Naive thymus-derived CD4-positive, alpha-beta T cell (primary cell): ENCODE measurements at places on chromosomes 1 and 21. TPM values are rescaled to one million over a fixed set of nuclear protein-coding genes. Genes with fewer than 3 reads are reported as not detected.

GRCh38 chr1:178232108-178232507 lies 138.2 kb downstream of the RASAL2 start:
- H3K27me3 ChIP-seq = no peaks in the 10 kb centered on the region
- H3K4me1 ChIP-seq = no peaks in the 10 kb centered on the region
- H3K36me3 ChIP-seq = no peaks in the 10 kb centered on the region
- H3K4me3 ChIP-seq = no peak overlapping the region
- H3K27ac ChIP-seq = no peak overlapping the region

- H3K4me3 ChIP-seq = no peak overlapping the region
- no peak overlapping the region for H3K27ac ChIP-seq
- DNase-seq = no peak
- no peaks in the 10 kb centered on the region for H3K27me3 ChIP-seq
- H3K4me1 ChIP-seq = no peaks in the 10 kb centered on the region
These were observed 61.8 kb upstream of the IFNLR1 start for GRCh38 chr1:24248859-24249258.

DNA sequence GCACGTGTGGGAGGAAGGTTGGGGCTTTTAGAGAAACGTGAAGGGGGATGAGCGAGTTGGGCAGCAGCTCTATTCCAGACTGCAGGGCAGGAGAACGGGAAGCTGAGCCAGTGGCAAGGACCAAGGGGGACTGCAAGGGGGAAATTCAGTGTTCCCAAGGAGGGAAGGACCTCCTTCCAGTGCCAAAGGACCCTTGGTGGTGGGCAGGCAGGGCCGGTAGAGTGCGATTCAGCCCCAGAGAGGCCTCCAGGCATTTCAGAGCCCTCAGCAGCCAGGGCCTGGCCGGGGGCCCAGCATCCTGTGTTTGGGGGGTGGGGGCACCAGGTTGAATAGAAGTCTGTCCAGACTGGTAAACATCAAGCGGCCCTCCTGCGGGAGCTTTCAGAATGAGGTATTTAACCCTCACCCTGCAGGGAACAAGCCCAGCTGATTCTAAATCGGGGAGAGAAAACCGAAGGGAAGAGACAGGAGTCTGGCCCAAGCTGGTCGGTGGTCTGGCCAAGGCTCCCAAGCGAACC lies 2.3 kb downstream of the COL9A2 start:
- no peaks in the 10 kb centered on the region for H3K27me3 ChIP-seq
- H3K4me1 ChIP-seq = peaks cover 8% of the 10 kb centered on the region
- no peak overlapping the region for H3K27ac ChIP-seq
- no peak for DNase-seq

DNA sequence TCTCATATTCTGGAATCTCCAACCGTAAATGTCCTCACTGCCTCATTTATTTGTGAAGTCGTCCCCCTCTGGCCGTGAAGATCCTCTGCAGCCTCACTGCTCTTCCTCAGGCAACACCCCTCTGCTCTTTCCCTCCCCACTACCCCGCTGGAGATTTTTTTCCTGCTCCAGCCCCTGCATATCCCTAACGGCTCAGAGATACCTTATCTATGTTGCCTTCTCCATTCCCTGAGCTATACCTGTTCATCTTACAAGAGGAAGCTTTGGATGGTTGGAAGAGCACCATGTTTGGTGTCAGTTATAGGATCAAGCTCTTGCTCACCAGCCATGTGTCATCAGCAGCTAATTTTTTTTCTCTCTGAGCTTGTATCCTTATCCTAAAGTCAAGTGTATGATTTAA lies 26.4 kb downstream of the LRRC8B start:
- no peak overlapping the region for H3K27ac ChIP-seq
- no peak for DNase-seq
- H3K4me3 ChIP-seq = no peak overlapping the region
- peaks cover 18% of the 10 kb centered on the region for H3K4me1 ChIP-seq

DNA sequence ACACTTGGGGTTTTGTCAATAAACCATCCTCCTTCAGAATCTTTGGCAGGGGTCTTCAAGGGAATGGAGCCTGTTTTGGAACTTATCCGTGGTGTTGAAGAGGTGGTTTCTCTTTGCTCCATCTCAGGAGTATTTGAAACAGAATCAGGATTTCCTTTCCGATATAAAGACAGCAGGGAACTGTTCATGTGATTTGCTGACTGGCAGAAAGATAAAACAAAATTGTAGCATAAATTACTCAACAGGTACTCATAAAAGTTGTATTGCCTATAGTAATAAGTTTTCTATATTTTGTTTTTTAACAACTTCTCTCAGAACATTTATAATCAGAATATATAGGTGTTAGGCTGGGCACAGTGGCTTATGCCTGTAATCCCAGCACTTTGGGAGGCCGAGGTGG lies 21.9 kb downstream of the NVL start:
- H3K4me1 ChIP-seq = no peaks in the 10 kb centered on the region
- H3K36me3 ChIP-seq = peaks cover 5% of the 10 kb centered on the region
- no peak for DNase-seq
- no peaks in the 10 kb centered on the region for H3K27me3 ChIP-seq

DNA sequence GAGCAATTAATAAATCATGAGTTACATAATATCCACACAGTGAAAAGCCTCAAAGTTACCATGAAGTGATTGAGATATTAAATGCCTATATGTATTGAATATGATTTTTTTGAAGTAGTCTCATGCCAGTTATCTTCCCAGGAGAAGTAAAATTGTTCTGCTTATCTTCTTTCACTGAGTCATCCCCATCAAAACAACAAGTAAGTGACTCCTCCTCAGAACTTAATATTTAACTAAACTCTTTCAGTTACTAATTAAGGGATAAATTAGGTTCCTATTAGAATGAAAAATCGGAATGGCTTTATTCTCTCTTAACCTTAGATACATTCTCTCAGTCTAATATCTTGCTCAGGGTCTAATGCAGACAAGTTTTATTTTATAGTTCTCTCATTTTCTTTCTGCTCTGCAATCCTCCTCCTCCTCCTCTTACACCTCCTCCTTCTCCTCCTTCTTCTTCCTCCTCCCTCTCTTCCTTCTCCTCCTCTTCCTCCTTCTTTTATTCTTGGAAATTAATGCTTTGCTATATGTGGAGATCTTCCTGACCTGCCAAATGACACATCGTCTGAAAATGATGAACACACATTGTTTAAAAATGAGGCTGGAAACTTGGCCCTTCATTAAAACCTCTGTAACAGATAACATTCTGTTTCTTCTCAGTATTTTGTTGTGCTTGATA lies 110.9 kb downstream of the RUNX1 start:
- H3K27me3 ChIP-seq = no peaks in the 10 kb centered on the region
- H3K36me3 ChIP-seq = no peaks in the 10 kb centered on the region
- H3K27ac ChIP-seq = peak overlapping the region; percentile 17
- peaks cover 42% of the 10 kb centered on the region for H3K4me1 ChIP-seq
- no peak for DNase-seq

- H3K27ac ChIP-seq = no peak overlapping the region
- H3K4me1 ChIP-seq = no peaks in the 10 kb centered on the region
- no peak overlapping the region for H3K4me3 ChIP-seq
- H3K27me3 ChIP-seq = no peaks in the 10 kb centered on the region
These were observed 208.8 kb downstream of the GIPC2 start for GRCh38 chr1:78254517-78254916.

- no peaks in the 10 kb centered on the region for H3K36me3 ChIP-seq
- no peaks in the 10 kb centered on the region for H3K27me3 ChIP-seq
- H3K4me1 ChIP-seq = peaks cover 64% of the 10 kb centered on the region
- no peak for DNase-seq
- H3K27ac ChIP-seq = no peak overlapping the region
These were observed 185.9 kb upstream of the EDN2 start for GRCh38 chr1:41670217-41670957.

DNA sequence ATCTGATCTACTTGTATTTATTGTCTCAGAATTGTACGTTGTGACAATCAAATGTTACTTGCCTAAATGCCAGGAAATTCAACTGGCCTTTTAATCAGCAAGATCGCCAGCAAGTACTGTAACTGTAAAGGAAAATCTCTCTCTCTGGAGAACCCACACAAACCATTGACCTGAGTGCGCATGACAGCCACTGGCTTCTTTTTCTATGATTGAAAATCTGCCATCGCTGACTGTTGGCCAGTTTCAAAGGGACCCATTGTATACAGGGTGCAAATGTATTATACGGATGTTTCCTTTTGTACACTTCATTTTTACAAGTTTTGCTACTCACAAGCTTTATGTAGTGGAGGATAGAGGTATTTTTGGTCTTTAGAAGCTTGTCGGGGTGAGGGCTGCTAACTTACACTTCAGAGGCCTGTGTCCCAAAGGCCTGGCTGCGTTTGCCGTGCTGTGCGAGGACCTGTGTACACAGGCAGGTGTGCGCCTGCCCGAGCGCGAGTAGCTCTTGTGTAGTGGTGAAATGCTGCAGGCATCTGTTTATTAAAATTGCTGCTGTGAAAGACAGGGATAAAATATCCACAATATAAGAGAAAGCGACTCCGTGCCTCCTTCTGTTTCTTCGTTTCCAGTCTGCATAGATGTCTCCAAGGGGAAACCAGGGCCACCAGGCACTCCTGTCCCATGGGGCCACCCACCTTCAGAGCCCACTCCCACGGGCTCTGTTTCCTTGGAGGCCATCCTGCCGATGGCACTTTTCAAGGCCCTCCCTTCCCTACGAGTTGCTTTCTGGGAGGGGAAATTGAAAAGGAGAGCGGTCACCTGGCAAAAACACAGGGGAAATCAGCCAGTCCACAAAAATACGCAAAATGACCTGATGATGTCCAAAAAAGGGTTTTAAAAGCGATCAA lies 25.3 kb upstream of the TRAPPC10 start:
- no peak overlapping the region for H3K4me3 ChIP-seq
- peaks cover 6% of the 10 kb centered on the region for H3K4me1 ChIP-seq
- no peaks in the 10 kb centered on the region for H3K27me3 ChIP-seq
- H3K27ac ChIP-seq = no peak overlapping the region
- DNase-seq = no peak
- no peaks in the 10 kb centered on the region for H3K36me3 ChIP-seq

- no peak overlapping the region for H3K27ac ChIP-seq
- H3K36me3 ChIP-seq = no peaks in the 10 kb centered on the region
- DNase-seq = no peak
- no peaks in the 10 kb centered on the region for H3K4me1 ChIP-seq
- H3K27me3 ChIP-seq = no peaks in the 10 kb centered on the region
These were observed 460.1 kb upstream of the RUNX1 start for GRCh38 chr21:35509001-35509704.

DNA sequence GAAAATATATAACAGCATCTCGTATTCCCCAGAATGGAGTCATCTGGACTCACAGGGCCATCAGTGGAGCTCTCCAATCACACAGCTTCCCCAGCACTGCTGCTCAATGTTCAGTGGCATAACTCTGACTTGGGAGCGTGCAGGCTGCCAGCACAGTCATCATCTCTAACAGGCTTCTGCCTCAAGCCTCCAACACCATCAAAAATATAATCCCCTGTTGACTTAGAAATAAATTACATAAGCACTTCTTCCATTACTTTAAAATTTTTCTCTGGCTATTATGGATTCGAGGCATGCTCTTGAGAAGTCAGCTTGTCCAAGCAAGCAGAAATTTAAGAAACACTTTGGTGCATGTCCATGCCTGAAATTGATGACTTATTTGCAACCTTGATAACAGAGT lies 6.2 kb downstream of the DUSP23 start:
- no peak overlapping the region for H3K4me3 ChIP-seq
- DNase-seq = no peak

GRCh38 chr1:179786815-179787685 lies 44.0 kb downstream of the FAM163A start:
- no peaks in the 10 kb centered on the region for H3K36me3 ChIP-seq
- no peak overlapping the region for H3K4me3 ChIP-seq
- DNase-seq = no peak
- H3K27me3 ChIP-seq = no peaks in the 10 kb centered on the region
- no peaks in the 10 kb centered on the region for H3K4me1 ChIP-seq
- no peak overlapping the region for H3K27ac ChIP-seq

GRCh38 chr1:4689941-4690635 lies 35.7 kb downstream of the AJAP1 start:
- no peaks in the 10 kb centered on the region for H3K27me3 ChIP-seq
- H3K4me1 ChIP-seq = no peaks in the 10 kb centered on the region
- no peaks in the 10 kb centered on the region for H3K36me3 ChIP-seq
- no peak overlapping the region for H3K4me3 ChIP-seq
- DNase-seq = no peak

DNA sequence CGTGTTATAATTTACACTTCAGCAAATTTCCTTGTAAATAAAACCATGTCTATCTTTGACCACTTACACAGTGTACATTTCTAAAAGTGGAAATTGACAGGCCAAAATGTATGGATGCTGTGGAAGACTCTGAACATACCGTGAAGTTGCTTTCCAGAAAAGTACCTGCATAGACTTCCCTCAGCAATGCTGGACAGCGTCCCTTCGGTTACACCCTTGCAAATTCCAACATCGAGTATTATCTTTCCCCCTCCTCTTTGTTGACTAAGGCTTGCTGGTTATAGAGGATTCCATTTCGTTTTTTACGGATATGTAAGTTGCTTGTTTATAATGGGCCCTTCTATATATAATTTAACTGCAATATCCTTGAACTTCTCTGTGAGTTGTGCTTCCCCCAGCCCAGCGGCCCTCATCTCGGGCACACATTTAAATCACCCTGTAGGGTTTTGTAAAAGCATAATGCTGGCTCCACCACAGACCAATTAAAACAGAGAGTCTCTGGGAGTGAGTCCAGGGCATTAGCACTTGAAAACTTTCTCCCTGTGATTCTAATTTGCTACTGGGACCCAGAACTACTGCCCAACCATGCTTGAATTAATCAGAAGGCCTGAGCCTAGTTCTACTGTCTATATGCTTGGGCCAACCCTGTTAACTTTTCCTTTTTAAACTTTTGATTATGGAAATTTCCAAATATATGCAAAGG lies 230.3 kb downstream of the GRIK3 start:
- no peak for DNase-seq
- no peak overlapping the region for H3K27ac ChIP-seq
- no peaks in the 10 kb centered on the region for H3K27me3 ChIP-seq
- H3K36me3 ChIP-seq = no peaks in the 10 kb centered on the region
- H3K4me3 ChIP-seq = no peak overlapping the region

DNA sequence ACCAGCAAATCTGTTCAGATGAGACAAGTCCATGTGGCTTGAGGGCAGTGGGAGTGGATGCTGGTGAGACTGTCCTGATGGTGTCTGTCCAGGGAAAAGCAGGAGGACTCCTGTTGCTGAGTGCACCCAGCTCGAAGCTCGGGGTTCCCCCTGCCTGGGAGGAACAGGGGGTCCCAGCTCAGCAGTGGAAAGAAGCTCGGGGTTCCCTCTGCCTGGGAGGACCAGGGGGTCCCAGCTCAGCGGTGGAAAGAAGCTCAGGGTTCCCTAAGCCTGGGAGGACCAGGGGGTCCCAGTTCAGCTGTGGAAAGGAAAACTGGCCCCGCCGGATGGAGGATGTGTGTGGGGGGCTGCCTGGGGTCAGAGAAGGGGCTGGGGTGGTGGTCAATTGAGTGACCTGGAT lies 39.1 kb downstream of the CRYAA start:
- H3K4me1 ChIP-seq = no peaks in the 10 kb centered on the region
- no peak overlapping the region for H3K27ac ChIP-seq
- DNase-seq = no peak
- no peaks in the 10 kb centered on the region for H3K36me3 ChIP-seq
- no peaks in the 10 kb centered on the region for H3K27me3 ChIP-seq

The KIF17 gene
- total RNA-seq = not detected

The KRTAP11-1 gene
- not detected for total RNA-seq

The IL19 gene
- not detected for total RNA-seq

The C1orf94 gene
- total RNA-seq = not detected
